ENCODE measurements at places on chromosomes 7 and 10.

- no peak for DNase-seq
Measured at GRCh38 chr7:124701955-124702354, 63.6 kb downstream of the GPR37 start.

DNA sequence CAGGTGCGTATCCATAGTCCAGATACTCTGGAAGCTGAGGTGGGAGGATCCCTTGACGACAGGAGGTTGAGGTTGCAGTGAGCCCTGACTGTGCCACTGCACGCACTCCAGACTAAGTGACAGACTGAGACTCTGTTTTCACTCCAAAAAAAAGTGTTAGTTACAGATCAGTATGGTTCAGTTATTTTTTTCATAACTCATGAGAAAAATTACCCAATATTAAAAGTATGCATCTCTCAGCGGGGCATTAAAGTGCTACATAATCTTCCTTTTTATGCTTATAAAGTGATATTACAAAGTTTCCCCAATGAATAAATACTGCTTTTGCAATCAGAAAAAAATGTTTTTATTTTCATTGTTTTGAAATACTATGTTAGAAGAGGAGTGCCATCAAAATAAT is 147.9 kb downstream of the ZNF438 start:
- no peak for DNase-seq

- DNase-seq = no peak
Measured at GRCh38 chr10:5737352-5737751, 52.7 kb downstream of the TASOR2 start.

GRCh38 chr10:97277551-97277950 is 14.9 kb downstream of the ARHGAP19 start:
- DNase-seq = no peak

GRCh38 chr7:90582164-90582563 is 14.0 kb upstream of the CDK14 start:
- DNase-seq = no peak

DNA sequence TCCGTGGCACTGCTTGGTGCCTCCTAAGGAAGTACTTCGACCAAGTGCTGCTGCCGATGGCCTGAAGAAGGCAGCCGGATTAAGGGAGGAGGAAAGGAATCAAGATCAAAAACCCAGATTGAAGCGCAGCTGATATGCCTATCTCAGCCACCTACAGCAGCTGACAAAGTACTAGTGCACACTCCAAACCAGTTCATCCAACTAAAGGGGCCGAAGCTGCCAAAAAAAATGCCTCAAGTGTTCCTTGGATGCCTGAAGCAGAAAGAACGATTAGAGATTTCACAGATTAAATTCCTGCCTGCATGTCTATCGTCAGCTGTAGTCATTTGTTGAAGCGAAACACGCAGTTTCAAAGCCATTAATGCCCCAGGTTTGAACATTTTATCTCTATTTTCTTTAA is 65.7 kb downstream of the TNRC18 start:
- DNase-seq = no peak

- DNase-seq = no peak
Measured at GRCh38 chr10:115045499-115045898, 47.7 kb upstream of the ATRNL1 start.

DNA sequence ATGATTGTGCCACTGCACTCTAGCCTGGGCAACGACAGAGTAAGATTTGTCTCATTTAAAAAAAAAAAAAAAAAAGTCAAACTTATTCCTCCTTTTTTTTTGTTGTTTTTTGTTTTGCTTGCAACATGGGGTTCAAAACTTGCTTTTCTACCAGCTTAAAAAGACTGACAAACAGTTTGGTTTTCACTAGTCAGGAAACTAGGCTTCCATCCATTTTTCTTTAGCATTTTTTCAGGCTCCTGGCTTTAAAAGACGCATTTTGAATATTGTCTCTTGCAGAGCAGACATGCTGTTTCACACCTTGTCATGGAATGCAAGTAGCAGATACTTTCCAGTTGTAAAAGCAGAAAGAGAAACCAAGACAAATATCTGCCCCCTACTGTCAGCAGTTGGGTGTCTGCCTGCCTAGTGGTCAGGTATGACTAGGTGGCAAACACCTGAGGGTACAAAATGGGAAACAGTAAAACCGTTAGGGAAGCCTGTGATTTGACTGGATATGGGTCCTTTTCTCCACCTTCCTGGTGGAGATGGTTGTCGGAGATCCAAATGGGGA is 139.9 kb downstream of the CCDC71L start:
- DNase-seq = no peak

- no peak for DNase-seq
Measured at GRCh38 chr7:102897211-102897631, 15.6 kb upstream of the LRRC17 start.

DNA sequence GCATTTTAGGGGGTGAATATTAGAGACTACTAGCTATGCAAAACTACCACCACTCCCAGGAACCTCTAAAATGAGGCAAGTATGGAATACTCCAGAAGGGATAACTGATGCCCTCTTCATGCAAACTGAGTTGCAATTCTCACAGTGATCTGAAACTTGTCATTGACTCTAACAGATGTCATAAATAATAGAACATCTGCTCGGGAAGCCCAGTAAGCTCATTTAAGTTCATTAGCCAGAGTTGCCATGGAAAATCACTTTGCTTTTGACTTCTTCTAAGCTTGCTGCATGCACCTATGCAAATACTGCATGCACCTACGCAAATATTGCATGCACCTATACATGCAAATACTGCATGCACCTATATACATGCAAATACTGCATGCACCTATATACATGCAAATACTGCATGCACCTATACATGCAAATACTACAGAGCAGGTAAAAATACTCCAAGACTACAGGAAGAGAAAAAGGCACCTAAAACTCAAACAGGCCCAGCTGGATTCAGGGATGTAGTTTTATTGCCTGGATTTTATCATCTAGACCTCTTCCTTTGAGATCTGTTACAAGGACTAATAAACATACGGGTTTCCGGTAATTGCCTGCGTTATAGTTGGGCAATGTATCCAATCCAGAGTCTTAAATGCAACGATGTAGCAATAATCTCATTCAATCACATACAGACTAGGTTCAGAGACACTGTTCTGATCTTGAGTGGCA is 1061.1 kb upstream of the AUTS2 start:
- no peak for DNase-seq

- no peak for DNase-seq
Measured at GRCh38 chr7:53541475-53541874, 506.0 kb downstream of the POM121L12 start.

GRCh38 chr7:34091321-34091917 is 186.1 kb downstream of the BMPER start:
- no peak for DNase-seq

DNA sequence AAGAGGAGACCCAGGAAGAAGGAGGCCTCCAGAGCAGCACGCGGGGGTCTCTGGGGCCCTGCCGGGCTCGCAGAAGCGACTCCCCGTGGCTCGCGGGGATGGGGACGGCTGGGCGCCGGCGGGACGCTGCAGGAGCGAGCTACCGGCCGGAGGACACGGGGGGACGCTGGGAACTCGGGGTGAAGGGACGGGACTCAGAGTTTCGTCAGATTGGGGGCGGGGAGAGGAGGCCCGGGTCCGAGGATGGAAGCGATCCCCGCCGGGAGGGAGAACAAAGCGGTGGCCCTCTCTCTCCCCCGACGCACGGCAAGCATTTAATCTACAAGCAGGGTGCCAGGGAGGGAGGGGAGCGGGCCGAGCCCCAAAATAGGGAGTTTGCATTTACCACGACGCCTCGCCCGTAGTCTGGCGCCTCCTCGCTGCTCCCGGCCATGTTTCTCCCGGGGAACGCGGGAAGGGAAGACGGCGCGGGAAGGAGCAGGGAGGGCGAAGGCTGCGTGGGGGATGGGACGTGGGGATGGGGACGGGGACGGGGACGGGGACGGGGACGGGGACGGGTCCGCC is at the start of gene PRTFDC1:
PRTFDC1 (minus strand) TSS at position 464 of the 564 bp plus-strand sequence; CDS start at position 433, 31 bp downstream.
- DNase-seq = no peak

GRCh38 chr7:36128448-36129047 is 24.5 kb upstream of the EEPD1 start:
- no peak for DNase-seq
